ENCODE measurements at places on chromosomes 1 and 21.

GRCh38 chr21:41189150-41189745 is 21.3 kb downstream of the BACE2 start:
- DNase-seq: no peak

- DNase-seq: no peak
Observed at GRCh38 chr1:247111259-247111699, 7.1 kb upstream of the ZNF669 start.

- no peak for DNase-seq
Observed at GRCh38 chr1:70436622-70437251, 25.7 kb downstream of the CTH start.

DNA sequence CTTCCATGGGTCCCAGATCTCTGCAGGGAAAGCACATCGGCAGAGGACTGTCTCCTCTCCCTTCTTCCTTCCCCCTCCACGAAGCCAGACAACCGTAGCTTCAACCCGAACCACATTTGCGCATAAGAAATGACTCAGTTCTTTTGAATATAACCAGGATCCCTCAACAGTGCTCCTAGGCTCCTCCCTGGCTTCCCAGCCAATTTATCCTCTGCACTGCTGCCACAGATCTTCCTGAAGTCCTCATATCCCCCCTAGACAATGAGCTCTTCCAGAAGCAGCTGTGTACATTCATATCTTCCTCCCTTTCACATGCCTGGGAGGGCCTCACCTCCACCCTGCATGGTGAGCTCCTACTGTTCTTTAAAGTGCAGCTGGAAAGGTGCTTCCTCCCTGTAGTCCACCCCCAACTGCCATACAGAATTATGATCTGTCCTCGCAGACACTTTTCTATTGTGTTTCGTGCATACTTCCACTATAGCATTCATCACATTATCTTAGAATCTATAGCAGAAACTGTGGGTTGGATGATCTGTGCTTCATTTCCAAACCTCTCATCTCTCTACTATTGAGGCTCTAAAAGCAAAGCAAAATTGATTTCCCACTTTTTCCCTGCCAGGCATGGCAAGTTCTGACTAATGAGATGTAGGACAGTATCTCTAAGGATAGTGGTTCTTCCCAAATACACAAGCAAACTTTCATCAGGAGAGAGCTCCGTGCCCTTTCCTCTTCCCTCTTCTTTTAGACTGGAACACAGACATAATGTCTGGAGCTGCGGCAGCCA is 179.3 kb upstream of the HMGB4 start:
- no peak for DNase-seq

DNA sequence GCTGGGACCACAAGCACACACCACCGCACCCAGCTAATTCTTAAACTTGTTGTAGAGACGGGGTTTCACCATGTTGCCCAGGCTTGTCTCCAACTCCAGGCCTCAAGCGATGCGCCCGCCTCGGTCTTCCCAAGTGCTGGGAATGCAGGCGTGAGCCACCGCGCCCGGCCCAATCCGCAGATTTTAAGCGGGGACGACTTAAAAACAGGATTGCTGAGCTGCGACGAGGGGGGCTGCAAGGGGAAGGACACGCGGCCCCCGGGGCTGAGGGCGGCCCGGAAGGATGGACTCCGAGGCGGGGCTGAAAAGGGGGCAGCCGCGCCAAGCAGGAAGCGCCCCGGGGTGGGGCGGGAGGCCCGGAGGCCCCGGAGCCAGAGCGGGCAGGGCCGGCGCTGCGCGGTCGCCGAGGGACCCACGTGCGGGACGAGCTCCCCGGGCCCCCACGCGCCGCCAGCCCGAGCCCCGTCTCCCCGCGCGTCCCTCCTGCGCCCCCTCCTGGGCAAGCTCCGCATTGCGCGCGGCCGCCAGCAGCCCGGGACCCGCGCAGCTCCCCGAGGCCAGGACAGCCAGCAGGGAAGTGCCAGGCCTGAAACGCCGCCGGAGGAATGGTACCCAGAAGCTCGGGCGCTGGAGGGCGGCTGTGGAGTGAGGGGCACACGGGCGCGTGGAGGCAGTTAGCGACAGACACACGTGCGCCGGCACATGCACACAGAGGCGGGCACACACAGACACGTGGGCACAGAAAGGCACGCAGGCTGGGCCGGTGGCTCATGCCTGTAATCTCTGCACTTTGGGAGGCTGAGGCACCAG is 5.5 kb upstream of the PRKCZ start:
- DNase-seq: peak; percentile 52

DNA sequence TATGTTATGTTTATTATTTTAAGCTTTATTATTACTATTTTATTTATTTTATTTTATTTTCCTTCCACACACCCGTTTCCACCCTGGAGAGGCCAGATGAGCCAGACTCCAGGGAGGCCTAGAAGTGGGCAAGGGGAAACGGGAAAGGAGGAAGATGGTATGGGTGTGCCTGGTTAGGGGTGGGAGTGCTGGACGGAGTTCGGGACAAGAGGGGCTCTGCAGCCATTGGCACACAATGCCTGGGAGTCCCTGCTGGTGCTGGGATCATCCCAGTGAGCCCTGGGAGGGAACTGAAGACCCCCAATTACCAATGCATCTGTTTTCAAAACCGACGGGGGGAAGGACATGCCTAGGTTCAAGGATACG is 468 bp upstream of the MX1 start:
- no peak for DNase-seq

DNA sequence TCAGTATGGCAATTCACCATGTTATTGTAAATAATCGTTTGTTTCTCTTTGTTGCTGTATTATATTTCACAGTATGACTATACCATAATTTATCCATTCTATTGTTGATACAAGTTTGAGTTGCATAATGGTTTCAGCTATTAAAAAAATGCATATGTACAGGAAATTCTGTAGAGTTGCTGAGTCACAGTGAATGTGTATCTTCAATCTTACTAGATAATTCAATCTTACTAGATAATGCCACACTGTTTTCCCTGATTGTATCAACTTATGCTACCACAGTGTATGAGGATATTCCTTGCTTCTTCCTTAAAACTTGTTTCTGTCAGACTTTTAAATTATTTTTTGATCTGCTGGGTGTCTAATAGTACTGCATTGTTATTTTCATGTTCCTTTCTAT is 3.5 kb upstream of the COA6 start:
- no peak for DNase-seq

GRCh38 chr1:174874331-174875053 is 125.3 kb upstream of the CACYBP start:
- DNase-seq: peak; percentile 59

DNA sequence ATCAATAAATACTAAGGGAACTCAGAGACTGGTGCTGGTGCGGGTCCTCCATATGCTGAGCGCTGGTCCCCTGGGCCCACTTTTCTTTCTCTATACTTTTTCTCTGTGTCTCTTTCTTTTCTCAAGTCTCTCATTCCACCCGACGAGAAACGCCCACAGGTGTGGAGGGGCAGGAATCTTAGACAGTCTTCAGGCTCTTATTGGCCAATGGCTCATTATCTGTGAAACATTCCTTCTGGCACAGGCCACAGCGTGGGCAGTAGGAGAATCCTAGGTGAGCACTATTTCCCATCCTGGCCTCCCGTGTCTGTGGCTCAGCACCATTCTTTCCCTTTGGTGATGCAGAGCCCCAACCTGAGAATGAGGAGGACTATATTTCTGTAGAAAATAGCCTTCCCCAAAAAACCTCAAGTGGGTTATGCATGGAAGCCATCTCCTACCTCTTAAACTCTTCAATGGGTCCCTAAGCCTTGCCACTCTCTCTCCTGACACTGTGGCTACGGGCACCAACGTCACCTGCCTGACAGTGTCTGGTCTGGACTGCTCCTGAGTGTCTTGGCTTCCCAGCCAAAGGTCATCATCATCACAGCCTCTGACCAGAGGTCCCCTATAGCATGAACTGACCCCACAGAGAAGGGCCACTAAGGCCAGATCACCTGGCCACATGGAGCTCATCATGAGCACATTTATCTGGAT is 6.2 kb upstream of the SLAMF1 start:
- no peak for DNase-seq

- DNase-seq: no peak
Observed at GRCh38 chr1:244964112-244964971, 100.0 kb upstream of the HNRNPU start.

DNA sequence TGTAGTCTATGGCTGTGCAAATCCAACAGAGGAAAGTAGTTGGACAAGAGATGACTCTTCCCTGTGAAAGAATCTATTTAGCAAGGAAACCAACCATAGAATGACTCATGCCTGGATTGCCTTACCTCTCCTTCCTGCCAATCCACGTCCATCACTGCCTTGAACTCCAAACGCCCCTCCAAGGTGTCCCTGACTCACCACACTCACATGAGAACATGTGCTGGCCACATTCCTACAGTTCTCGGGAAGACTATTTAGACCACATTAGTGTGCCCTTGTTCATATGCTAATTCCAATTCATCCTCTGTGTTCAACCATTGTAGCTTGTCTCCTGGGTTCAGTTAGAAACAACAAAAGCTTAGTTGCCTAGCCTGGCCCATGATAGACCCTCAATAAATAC is 157.3 kb downstream of the SLC30A10 start:
- no peak for DNase-seq

- no peak for DNase-seq
Observed at GRCh38 chr1:101250656-101251272, 13.9 kb downstream of the S1PR1 start.

DNA sequence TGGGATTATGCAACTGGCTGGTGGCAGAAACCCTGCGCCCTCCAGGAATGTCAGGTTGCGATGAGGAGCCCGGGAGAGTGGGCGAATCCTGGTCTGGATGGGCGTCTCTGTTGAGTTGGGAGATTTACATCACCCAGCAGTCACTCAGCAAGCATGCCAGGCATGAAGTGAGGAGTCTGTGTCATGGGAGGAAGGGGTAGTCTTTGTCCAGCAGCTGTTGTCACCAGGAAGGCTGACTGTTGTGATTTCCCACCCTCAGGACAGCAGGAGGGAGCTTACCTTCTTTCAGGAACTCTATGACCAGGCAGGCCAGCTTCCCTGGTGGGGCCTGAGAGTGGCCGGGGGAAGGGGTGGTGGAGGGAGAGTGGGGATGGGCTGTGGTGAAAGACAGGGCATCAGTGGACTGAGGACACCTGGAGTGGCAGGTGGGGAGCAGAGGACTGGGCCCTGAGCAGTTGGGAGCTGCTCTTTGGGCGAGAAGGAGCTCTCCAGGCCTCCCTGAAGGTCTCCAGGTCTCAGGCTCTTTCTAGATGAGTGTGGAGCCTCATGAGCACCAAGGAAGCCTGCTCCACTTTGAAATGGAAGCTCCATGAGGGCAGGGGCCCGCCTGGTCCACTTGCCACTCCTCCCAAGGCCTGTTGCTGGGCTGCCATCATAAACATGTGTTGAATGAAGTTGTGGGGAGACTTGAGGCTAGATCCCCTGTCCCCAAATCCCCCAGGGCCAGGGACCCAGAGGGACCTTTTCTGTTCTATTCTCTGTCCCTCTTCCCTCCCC is 21.3 kb upstream of the PKP1 start:
- no peak for DNase-seq

GRCh38 chr1:9805006-9805508 is 18.7 kb downstream of the CLSTN1 start:
- DNase-seq: no peak

DNA sequence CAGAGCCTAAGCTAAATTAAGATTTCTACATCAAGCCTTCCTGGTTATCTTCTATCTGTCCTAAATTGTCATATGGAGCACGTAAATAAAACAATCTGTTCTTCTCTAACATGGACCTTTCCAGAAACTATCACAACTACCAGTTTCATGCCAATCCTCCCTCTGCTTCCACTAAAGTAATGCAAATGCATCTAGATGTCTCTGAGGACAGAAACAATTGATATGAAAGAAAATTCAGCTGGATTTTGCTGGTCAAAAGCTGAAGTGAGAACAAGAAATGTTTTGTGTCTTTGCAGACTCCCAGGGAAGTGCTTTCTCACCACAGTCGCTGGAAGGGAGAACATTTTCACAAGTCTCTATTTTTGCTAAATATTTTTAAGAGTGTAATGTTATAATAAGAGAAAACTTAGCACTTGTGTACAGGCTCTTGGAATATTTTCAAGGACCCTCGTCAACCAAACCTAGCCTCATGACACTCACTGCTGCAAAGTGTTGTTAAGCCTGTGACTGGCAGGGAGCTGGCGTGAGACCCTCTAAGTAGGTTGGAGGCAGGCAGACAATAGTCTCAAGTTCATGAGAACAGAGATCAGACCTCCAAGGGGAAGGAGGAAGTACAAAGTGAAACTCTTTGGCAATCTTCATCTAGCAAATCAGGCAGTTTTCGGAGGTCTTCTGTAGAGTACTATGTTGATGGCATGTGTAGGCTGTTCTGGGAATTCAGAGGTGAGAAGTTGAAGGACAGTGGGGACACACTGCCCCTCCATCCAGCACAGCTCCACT is 38.8 kb downstream of the DNASE2B start:
- DNase-seq: no peak

GRCh38 chr1:84143796-84144565 is at the start of gene PRKACB:
Gene PRKACB, plus strand, starts transcription at chr1:84144271. Its CDS starts 91 bp downstream, at chr1:84144362.
- no peak for DNase-seq

DNA sequence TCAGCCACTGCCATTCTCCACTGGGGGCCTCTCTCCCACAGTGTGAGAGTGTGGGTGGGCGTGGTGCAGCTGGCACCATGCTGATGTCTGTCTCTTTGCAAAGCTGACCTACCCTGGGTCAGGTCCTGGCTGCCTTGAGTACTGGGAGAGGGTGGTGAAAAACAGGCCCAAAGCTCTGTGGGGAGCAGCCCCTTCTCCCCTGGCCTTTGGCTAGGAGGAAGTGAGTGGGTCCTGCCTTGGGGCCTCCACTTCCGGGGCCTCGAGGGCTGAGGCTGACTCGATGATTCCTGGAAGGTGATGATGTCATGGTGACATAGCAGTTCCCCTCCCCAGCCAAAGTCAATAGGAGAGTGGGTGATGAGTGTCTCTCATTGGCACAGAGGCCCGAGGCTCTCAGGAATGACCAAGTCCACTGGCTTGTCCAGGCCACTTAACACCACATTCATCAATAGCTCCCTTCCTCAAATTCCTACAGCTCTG is 53.0 kb downstream of the IER5 start:
- no peak for DNase-seq

DNA sequence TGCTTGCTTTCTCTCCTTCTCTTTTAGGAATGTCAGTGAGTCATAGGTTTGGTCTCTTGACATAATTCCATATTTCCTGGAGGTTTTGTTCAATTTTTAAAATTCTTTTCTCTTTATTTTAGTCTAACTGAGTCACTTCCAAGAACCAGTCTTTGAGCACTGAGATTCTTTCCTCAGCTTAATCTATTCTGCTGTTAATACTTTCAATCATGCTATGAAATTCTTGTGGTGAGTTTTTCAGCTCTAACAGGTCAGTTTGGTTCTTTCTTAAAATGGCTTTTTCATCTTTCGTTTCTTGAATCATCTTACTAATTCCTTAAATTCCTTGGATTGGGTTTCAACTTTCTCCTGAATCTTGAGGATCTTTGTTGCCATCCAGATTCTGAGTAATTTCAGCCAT is 321.0 kb downstream of the PTBP2 start:
- no peak for DNase-seq

GRCh38 chr1:35714921-35715567 is 3.6 kb downstream of the C1orf216 start:
- no peak for DNase-seq

GRCh38 chr1:244066954-244067716 is 16.1 kb downstream of the ZBTB18 start:
- DNase-seq: no peak

GRCh38 chr1:60598041-60598910 is 484.1 kb upstream of the NFIA start:
- no peak for DNase-seq

GRCh38 chr1:63622849-63623566 is 29.8 kb downstream of the PGM1 start:
- no peak for DNase-seq

All from NCI-H1048 (cell line).